Caki2 (cell line): ENCODE measurements at places on chromosomes 13 and 19. TPM values are rescaled to one million over a fixed set of nuclear protein-coding genes. Genes with fewer than 3 reads are reported as not detected.

The PALM gene
- 14.1 and 20.5 TPM in 2 replicates for total RNA-seq

The SYNE4 gene
- 1.4 TPM in 1 of 2 replicates, not detected in the other for total RNA-seq

The ZFP30 gene
- 19.8 and 27.6 TPM in 2 replicates for total RNA-seq

The RPS15 gene
- total RNA-seq, result 347 and 450 TPM in 2 replicates

The NPAS1 gene
- 2.8 and 3.1 TPM in 2 replicates for total RNA-seq

The MAG gene
- 5.7 and 10.4 TPM in 2 replicates for total RNA-seq

The CD79A gene
- total RNA-seq, result not detected in 2 replicates

The UFM1 gene
- total RNA-seq, result 35.1 and 48.7 TPM in 2 replicates

The FAM216B gene
- not detected in 2 replicates for total RNA-seq

The YJU2 gene
- 42.0 and 46.9 TPM in 2 replicates for total RNA-seq

The ABHD13 gene
- 0.78 and 2.6 TPM in 2 replicates for total RNA-seq

The NLRP5 gene
- total RNA-seq, result not detected in 2 replicates
